GM23338 (cell line): ENCODE measurements at places on chromosomes 4 and X. TPM values are rescaled to one million over a fixed set of nuclear protein-coding genes. Genes with fewer than 3 reads are reported as not detected.
A peak's percentile ranks its signal among the peaks of the same experiment; 100 is the strongest.

The S100P gene
- total RNA-seq: 0.43 TPM in 1 of 2 replicates, not detected in the other

GRCh38 chrX:143429811-143430210 lies 87.5 kb downstream of the SPANXN3 start:
- no peak for DNase-seq
- H3K4me3 ChIP-seq: no peak overlapping the region
- H3K36me3 ChIP-seq: no peaks in the 10 kb centered on the region
- no peaks in the 10 kb centered on the region for H3K4me1 ChIP-seq
- no peak overlapping the region for H3K27ac ChIP-seq

The DNAAF6 gene
- not detected in 2 replicates for total RNA-seq

DNA sequence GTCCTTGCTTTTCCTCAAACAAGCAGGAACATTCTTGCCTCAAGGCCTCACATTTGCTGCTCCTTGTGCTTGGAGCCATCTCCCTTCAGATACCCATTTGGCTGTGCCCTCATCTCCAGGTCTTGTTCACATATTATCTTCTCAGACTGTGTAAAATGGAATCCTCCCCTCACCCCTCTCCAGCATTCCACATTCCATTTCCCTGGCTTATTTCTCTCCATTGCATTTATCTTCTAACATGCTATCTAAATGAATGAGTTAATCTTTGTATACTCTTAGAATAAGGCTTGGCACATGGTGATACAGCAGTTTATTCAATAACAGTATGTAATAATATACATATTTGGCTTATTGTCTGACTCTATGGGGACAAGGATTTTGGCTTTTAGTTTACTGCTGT lies 8.8 kb upstream of the GALNT7 start:
- no peak overlapping the region for H3K27ac ChIP-seq
- no peak overlapping the region for H3K4me3 ChIP-seq
- no peaks in the 10 kb centered on the region for H3K27me3 ChIP-seq
- no peak for DNase-seq
- no peaks in the 10 kb centered on the region for H3K36me3 ChIP-seq
- no peaks in the 10 kb centered on the region; the same call in 1 of the 2 replicates for H3K4me1 ChIP-seq

The MAGEA4 gene
- 1.9 and 2.8 TPM in 2 replicates for total RNA-seq

- peaks cover 16% of the 10 kb centered on the region; the same call in 1 of the 2 replicates for H3K4me1 ChIP-seq
- no peaks in the 10 kb centered on the region for H3K36me3 ChIP-seq
- no peak overlapping the region for H3K27ac ChIP-seq
- DNase-seq: peak; percentile 74
- H3K4me3 ChIP-seq: peak overlapping the region; percentile 60
- H3K27me3 ChIP-seq: peaks cover 82% of the 10 kb centered on the region
Observed at GRCh38 chrX:68827848-68828624, 785 bp upstream of the EFNB1 start.

The HSD17B13 gene
- not detected in 2 replicates for total RNA-seq

GRCh38 chrX:154409222-154409871 lies at the start of gene DNASE1L1:
Gene DNASE1L1, minus strand, starts transcription at chrX:154409254. Its CDS starts 3,686 bp downstream, at chrX:154405568.
- peak within 1 kb of the TSS; percentile 44 for H3K4me3 ChIP-seq
- no peaks in the 10 kb centered on the region for H3K36me3 ChIP-seq
- peak; percentile 86 for DNase-seq
- no peaks in the 10 kb centered on the region for H3K27me3 ChIP-seq
- H3K27ac ChIP-seq: no peak within 1 kb of the TSS

The RIBC1 gene
- total RNA-seq: 0.39 and 0.45 TPM in 2 replicates

DNA sequence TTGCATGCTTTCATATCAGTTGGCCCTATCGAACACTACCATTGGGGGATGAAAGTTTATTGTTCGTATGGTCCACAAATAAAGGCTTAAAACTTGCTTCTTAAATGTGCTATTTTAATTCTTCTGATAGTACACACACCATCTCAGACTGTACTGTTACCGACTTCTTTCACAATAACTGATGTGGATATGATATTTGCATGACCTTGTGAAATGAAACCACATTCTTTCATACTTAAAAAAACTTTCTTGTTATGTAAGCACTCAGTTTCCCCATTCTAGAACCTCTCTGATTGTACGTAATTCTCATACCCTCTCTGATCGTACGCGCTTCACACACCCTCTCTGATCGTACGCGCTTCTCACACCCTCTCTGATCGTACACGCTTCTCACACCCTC lies 12.0 kb upstream of the WDR19 start:
- H3K4me1 ChIP-seq: peaks cover 12% of the 10 kb centered on the region; the same call in 1 of the 2 replicates
- no peak overlapping the region for H3K27ac ChIP-seq
- DNase-seq: no peak
- no peaks in the 10 kb centered on the region for H3K27me3 ChIP-seq
- no peak overlapping the region for H3K4me3 ChIP-seq
- H3K36me3 ChIP-seq: no peaks in the 10 kb centered on the region

GRCh38 chrX:21723814-21724213 lies 34.1 kb downstream of the SMPX start:
- H3K4me1 ChIP-seq: no peaks in the 10 kb centered on the region
- H3K36me3 ChIP-seq: no peaks in the 10 kb centered on the region
- no peak overlapping the region for H3K27ac ChIP-seq
- no peaks in the 10 kb centered on the region for H3K27me3 ChIP-seq

DNA sequence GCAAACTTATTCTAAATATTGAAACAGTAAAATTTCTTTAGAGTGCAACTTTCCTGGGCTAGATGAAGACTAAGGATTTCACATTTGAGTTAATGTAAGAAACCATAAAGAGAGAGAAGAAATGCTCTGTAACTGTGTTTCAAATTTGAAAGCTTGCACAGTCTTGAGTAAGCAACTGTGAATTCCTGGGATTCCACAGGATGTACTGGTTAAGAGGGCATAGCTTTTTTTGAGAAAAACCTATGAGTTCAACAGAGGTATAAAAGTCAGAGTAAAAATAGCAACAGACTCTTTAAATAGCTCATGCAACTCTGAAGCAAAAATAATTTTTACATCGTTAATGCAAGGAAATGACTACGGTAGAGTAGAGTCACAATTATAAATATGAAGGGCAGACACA lies 25.5 kb downstream of the ZNF330 start:
- no peak for DNase-seq
- H3K27me3 ChIP-seq: no peaks in the 10 kb centered on the region
- no peaks in the 10 kb centered on the region for H3K4me1 ChIP-seq
- no peaks in the 10 kb centered on the region for H3K36me3 ChIP-seq
- H3K4me3 ChIP-seq: no peak overlapping the region

The STATH gene
- total RNA-seq: not detected in 2 replicates

The GLRA2 gene
- not detected in 2 replicates for total RNA-seq

DNA sequence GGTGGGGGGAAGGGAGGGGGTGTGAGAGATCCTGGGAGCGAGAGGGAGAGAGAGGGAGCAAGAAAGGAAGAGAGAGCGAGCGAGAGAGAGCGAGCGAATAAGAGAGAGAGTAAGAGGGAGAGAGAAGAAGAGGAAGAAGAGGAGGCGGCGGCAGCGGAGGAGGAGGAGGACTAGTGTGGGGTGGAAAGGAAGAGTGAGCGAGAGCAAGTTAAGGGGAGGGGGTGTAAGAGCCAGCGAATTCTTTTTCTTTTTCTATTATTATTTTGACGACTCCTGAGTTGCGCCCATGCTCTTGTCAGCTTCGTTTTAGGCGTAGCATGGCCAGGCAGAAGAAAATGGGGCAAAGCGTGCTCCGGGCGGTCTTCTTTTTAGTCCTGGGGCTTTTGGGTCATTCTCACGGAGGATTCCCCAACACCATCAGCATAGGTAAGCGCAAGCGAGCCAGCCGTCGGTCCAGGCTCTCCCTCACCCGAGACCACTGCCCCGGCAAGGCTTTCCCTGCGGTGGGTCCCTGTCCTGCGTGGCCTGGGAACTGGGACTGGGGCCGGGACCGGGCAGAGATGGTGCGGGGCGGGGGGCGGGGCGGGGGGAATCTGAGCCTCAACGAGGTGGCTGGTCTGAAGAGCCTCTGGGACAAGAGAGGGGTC lies at the start of gene GRIA3:
GRIA3 (plus strand) TSS at position 60 of the 647 bp plus-strand sequence; CDS start at position 318, 258 bp downstream.
- DNase-seq: peak; percentile 44
- peaks cover 25% of the 10 kb centered on the region for H3K27me3 ChIP-seq
- peak within 1 kb of the TSS; percentile 64 for H3K4me3 ChIP-seq
- H3K36me3 ChIP-seq: no peaks in the 10 kb centered on the region

GRCh38 chr4:148834804-148835631 lies 392.8 kb upstream of the NR3C2 start:
- H3K36me3 ChIP-seq: no peaks in the 10 kb centered on the region
- 0 out of 2 replicates have a peak overlapping the region, but pooled peaks have one; percentile 59 for H3K27ac ChIP-seq
- H3K4me3 ChIP-seq: no peak overlapping the region
- H3K27me3 ChIP-seq: no peaks in the 10 kb centered on the region
- peak; percentile 18 for DNase-seq
- 0 out of 2 replicates have a peak, but pooled peaks cover 14% of the 10 kb centered on the region for H3K4me1 ChIP-seq

The XAGE2 gene
- not detected in 2 replicates for total RNA-seq

DNA sequence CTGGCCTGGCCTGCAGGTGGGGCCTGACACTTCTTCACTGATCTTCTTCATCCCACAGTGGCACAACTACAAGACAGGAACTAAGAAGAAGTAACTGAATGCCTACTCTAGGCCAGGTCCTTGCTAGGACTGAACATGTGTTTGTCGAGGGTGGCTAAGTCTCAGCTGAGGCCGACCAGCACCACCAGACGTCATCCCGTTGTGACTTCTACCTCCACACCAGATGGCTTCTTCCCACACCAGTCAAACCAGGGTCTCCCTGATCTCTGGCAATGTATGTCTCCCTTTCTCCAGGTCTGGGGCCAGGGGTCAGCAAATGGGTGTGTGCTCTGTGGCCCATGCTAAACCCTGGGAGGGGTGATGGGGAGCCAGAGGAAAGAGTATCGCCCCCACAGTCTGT lies 40.2 kb downstream of the PJA1 start:
- H3K27ac ChIP-seq: no peak overlapping the region
- H3K4me1 ChIP-seq: no peaks in the 10 kb centered on the region
- H3K27me3 ChIP-seq: peaks cover 27% of the 10 kb centered on the region
- DNase-seq: no peak
- H3K4me3 ChIP-seq: no peak overlapping the region

DNA sequence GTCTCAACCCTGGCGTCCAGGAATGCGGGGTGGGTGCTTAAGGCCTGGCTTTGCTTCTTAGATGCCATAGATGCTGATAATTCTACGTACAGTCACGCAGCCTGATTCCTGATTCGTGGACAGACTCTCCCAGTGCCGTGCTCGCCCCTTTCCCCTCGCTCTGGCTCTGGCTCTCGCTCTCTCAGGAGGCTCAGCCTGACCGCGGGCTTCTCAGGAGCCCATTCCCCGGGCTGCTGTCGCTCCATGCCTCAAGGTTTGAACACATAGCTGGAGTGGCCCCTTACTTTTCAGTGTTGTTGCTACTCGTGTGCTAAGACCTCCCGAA lies 59.2 kb upstream of the ZC4H2 start:
- no peaks in the 10 kb centered on the region for H3K27me3 ChIP-seq
- H3K4me3 ChIP-seq: peak overlapping the region; percentile 61
- no peaks in the 10 kb centered on the region for H3K36me3 ChIP-seq
- H3K27ac ChIP-seq: no peak overlapping the region
- H3K4me1 ChIP-seq: no peaks in the 10 kb centered on the region
- peak; percentile 28 for DNase-seq

GRCh38 chrX:68396953-68397352 lies 36.3 kb downstream of the OPHN1 start:
- H3K4me3 ChIP-seq: no peak overlapping the region
- H3K27me3 ChIP-seq: no peaks in the 10 kb centered on the region
- no peak for DNase-seq

DNA sequence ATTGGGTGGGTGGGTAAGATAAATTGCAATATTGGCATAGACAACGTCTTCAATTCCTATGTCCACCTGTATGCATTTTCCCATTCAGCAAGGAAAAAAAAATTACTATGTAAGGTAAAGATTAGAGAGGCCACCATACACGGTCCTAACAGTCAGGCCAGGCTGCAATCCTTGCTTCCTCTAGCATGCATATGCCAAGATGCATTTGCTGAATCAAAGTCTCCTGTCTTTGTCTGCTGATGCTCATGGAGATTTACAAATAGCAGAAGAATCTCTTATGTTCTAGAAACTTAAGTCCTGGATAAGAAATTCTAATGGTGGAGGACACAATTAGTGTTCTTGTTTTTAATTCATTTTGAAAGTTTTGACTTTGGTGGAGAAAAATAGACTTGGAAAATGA lies 206.8 kb downstream of the PDGFC start:
- no peak overlapping the region for H3K27ac ChIP-seq
- H3K36me3 ChIP-seq: no peaks in the 10 kb centered on the region
- no peak for DNase-seq
- H3K27me3 ChIP-seq: no peaks in the 10 kb centered on the region

The MAGEA1 gene
- total RNA-seq: not detected in 2 replicates

DNA sequence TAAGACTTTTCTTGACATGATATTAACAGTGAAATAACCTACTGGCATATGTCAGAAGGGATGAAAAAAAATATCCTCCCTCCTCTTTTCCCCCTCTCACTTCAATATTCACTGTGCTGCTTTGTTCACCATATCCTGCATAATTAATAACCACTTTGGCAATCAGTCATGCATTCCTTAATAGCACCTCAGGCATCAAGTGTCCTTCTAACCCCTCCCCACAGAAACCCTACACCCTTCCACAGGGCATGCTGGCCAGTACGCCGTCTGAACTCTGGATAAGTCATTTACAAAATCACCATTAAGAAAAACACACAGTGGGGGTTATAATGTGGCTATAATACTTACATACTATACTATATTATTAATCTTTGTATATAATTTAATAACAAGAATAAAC lies 165.9 kb downstream of the PDGFC start:
- no peaks in the 10 kb centered on the region for H3K4me1 ChIP-seq
- H3K27me3 ChIP-seq: no peaks in the 10 kb centered on the region
- H3K36me3 ChIP-seq: no peaks in the 10 kb centered on the region
- H3K4me3 ChIP-seq: no peak overlapping the region
- DNase-seq: peak; percentile 6

DNA sequence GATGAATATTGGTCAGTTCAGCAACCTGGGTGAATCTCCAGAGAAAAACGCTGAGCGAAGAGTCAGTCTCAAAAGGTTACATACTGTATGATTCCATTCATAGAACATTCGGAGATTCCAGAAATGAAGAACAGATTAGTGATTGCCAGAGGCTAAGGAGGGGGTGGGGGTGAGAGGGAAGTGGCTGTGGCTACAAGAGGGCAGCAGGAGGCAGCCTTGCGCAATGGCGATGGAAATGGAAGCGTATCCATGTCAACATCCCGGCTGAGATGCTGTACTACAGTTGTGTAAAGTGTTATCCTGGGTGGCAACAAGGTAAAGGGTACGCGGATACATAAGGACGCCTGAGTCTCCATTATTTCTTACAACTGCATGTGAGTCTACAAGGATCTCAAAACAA lies 18.0 kb downstream of the LYAR start:
- peaks cover 67% of the 10 kb centered on the region for H3K36me3 ChIP-seq
- no peak overlapping the region for H3K4me3 ChIP-seq
- no peaks in the 10 kb centered on the region for H3K27me3 ChIP-seq
- DNase-seq: peak; percentile 43

GRCh38 chrX:144715337-144715736 lies 532.0 kb upstream of the SPANXN1 start:
- H3K4me1 ChIP-seq: no peaks in the 10 kb centered on the region
- no peak overlapping the region for H3K4me3 ChIP-seq
- no peaks in the 10 kb centered on the region for H3K36me3 ChIP-seq
- H3K27ac ChIP-seq: no peak overlapping the region

The CXCL3 gene
- 3.6 and 8.3 TPM in 2 replicates for total RNA-seq
